ENCODE measurements at places on chromosomes 1 and 21.

- no peak for DNase-seq
Measured at GRCh38 chr1:163258181-163258580, 55.5 kb upstream of the RGS5 start.

DNA sequence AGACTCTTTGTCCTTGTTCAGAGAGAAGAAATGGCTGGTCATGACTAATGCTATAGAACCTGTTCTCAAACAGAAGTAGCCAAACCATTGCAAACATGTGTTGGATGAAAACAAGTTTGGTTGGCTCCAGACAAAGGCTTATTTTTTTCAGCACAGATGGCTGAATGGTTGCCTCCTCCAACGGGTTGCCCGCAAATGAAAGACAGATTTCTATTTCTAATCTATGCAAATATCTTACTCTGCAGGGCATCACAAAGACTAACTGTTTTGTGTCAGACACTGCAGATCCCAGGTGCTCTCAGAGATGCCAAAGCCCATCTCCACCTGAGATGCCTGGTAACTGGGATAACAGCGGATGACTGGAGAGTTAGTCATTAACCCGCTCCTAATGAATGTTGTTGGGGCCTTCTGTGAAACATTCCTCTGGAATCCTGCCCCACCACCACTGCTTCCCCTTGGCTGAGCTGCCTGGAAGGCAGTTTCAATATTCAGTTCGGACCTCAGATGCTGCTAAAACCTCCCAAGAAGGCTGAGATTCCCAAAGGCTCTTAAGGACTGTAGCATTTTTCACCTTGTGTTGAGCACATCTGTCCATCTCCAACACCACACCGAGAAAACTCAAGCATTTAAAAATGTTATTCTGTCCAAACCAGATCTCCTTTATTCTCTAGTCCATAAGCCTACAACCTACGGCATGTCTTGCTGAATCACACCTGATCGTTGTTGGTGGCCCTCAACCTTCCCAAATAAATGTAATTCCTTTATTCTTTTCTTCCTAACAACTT lies 104.4 kb downstream of the PTPN14 start:
- DNase-seq, result no peak

- DNase-seq, result no peak
Measured at GRCh38 chr1:246176126-246177024, 330.7 kb downstream of the SMYD3 start.

DNA sequence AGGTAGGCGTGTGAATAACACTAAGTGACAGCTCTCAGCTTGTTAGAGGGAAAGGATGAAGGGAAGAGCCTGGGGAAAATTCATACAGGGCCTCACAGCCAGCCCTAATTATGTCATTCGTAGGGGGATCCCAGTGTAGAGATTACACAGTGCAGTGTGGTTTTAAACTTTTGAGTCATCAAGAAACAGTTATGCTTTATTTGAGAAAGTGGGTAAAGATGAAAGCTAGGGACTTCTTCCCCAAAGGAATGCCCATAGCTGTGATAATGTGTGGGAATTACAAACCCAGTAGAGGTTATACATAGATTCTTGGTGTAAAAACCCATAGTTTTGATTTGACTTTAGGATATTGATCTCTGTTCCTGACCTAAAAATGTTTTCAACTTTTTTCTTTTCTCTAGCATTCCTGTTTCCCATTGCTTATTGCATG lies 1.9 kb downstream of the TTF2 start:
- DNase-seq, result no peak

GRCh38 chr1:219359126-219359525 lies 185.4 kb downstream of the LYPLAL1 start:
- DNase-seq, result no peak

GRCh38 chr1:161115132-161115711 lies 2.6 kb downstream of the PFDN2 start:
- peak; percentile 43 for DNase-seq

- DNase-seq, result no peak
Measured at GRCh38 chr1:59156526-59157199, 140.2 kb upstream of the FGGY start.

DNA sequence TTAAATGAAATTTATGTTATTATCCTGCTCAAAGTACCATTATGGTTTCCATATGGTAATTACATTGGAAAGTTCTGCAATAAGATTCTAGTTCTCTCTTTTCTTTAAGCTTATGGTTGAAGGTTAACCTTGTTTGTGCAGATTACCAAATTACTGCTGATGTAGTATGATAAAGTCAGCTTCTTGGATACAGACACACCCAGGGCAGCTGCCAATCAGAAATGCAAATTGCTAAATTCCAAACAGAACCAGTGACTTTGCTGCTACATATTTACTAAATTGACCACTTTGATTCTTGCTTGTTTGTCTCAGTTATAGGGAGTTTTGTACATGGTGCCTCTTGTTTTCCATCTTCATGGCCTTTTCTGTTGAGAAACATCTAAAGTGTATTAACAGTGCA lies 26.5 kb downstream of the GNAT2 start:
- no peak for DNase-seq

DNA sequence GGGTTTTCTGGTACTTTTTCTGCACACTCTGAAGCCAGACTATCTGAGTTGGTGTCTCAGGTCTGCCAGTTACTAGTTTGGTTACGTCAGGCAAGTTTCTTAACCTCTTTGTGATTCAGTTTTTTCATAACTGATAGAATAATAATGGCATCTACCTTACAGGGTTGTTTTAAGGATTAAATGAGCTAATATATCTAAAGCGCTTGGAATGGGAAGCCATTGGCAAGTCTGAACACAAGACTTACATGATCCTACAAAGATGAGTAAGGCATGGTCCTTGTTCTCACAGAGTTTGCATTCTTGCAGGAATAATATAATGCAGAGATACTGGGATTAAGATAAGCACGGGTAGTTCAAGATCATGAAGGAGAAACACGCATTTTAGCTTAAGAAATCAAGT lies 9.2 kb upstream of the DENND2D start:
- DNase-seq, result no peak

DNA sequence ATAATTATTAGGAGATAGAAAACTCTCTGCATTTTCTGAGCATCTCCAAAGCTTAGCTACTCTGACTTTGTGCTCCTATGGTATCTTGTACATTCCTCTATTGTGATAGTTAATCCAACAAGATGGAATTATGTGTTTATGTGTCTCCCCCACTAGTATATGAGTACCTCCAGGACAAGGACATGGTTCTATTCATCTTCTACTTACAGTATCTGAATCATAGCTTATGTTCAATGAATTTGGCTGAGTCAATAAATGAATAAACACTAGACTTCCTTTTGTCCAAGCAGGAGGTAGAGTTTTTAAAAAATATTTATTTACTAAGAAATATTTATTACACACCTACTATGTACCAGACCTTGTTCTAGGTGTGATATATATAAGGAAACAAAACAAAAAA lies 18.4 kb upstream of the CTH start:
- DNase-seq, result no peak

DNA sequence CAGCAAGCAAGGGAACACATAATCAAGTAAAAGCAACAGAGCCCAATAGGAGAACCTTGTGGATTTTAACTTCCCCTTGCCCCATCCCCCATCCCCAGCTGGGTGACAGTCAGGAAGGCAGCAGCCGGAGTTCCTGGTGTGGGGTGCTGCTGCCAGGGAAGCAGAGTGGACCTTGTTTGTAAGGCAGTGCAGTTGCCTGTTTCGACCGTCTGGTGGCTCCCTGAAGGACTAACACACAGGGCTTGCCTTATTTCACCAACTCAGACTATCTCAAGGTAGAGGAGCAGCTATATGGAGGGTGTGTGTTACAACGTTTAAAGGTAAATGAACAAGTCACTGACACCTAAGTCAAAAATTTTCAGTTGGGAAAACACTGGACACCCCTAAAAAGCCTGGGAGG lies 6.6 kb downstream of the KRTAP10-8 start:
- DNase-seq, result no peak

Measured in activated T-cell treated with anti-CD3 and anti-CD28 coated beads for 48 hours (primary cell).